ENCODE measurements at places on chromosomes 3 and 15.

GRCh38 chr15:41566121-41566885, 7.3 kb downstream of the TYRO3 start:
- peak; percentile 11 for DNase-seq

GRCh38 chr3:143914257-143914656, 57.4 kb upstream of the DIPK2A start:
- no peak for DNase-seq

- DNase-seq, result no peak
Measured at GRCh38 chr3:2090095-2090911, 8.4 kb upstream of the CNTN4 start.

DNA sequence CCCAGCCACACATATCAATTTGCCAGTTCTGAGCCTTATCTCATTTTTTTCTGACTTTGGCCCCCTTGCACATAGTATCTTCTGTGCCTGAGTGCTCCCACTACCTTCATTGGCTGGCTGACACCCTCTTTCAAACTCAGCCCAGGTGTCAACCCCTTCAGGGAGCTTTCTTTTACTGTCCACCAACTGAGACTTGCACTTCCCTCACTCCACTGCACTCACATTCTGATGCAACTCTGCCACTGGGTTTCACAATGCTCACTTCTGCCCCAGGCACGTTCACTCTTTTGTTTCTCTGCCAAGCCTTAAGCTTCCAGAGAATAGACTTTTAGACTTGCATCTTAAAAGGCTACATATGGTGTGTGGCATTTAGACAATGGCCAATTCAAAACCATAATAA, 101.5 kb upstream of the CBLB start:
- peak; percentile 44 for DNase-seq

GRCh38 chr3:105759442-105760078, 109.3 kb downstream of the CBLB start:
- DNase-seq, result no peak

GRCh38 chr15:60718661-60719069, 239.7 kb upstream of the ICE2 start:
- no peak for DNase-seq

DNA sequence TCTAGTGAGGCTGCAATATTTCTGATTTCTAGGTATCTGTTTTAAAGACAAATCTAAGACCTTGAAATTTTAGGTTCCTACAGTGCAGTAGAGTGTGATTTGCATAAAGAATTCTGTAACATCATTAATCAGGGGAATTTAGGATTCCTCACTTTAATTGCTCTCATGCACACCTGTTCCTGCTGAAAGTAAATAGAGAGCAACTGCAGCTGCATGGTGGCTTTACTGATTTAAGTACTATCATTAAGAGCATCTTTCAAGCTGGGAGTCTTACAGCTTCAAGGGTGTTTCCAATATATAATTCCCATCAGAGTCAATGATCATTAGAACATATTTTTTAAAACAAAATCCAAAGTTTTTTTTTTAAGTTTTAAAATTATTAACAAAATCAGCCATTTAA, 36.0 kb upstream of the C3orf70 start:
- no peak for DNase-seq

DNA sequence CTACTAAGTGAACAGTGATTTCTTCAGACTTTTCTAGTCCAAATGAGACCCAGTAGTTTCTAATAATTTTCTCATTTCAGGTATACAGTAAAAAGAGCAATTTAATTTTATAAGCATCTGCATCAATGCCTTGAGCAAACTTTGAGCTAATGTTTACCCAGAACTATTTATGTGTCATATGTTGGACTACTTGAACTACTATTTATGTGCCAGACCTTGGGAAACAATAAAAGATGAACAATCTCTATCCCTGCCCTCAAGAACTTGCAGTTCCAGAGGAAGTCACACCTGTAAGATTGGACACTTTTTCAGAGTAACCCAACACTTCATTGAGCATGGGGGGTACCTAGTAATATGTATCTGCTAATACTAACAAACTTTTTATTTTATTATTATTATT, 2.3 kb upstream of the UBE3A start:
- DNase-seq, result no peak

DNA sequence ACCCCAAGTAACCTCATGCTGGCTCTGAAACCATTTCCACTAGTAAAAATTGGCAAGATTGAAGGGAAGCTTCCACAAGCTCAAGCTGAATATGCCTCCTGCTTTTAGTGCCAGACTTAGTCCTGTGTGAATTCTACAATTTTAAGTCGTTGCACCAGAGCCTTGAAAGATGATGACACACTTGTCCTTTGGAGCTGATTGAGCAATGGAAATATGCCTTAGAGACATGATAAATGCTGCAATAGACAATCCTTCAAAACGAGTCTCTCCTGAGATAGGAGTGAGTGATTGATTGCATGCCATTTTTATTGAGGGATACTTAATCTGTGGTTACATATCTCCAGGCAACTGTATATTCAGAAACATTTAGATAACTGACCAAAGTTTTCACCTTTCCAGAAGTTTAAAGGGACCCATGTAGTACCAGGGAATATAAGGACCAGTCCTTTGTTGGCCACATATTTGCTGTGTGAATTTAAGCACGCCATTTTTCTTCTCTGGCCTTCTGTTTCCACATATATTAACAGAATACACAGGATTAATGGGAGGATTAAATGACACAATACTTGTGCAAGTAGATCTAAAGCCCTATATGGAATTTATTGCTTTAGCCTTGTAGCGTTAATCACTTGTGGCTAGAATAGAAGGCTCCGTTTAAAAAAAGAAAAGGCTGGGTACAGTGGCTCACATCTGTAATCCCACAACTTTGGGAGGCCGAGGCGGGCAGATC, 65.1 kb downstream of the PPARG start:
- no peak for DNase-seq

All from fibroblast of skin of back (primary cell).